Central memory CD4-positive, alpha-beta T cell (primary cell): ENCODE measurements at places on chromosomes 6 and 20.

GRCh38 chr20:59307270-59307669 is 6.9 kb downstream of the EDN3 start:
- no peak for DNase-seq

- DNase-seq = no peak
Measured at GRCh38 chr20:40638414-40638813, 50.6 kb downstream of the MAFB start.

GRCh38 chr20:52405417-52405816 is 213.8 kb upstream of the ZFP64 start:
- peak; percentile 59 for DNase-seq

DNA sequence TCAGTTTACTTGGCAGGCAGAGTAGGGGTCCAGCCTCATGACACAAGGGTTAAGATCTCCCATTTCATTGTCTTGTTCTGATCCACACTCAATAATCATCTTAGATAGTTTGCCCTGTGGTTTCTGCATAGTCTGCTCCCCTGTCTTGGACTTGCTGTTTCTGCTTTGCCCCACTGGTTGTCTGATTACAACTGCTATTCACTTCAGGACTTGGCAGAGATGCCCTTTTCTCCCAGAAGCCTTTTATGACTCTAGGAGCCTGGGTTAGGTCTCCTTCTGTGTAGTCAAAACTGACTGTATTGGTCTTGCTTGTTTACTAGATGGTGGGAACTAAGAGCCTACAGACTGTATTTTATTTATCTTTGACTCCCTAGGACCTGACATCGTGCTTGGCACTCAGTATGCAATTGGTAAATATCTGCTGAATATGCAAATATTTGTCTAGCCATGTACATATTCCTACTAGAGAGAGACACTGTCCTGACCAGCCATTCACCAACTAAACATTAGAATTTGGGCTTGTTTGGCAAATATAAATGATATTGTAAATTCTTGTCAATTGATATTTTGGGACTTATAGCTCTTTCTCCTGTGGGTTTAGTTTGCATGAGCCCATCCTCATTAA is 165.9 kb upstream of the KCNK16 start:
- no peak for DNase-seq

- no peak for DNase-seq
Measured at GRCh38 chr20:57450419-57450818, 59.2 kb downstream of the RBM38 start.

- DNase-seq = no peak
Measured at GRCh38 chr6:110363748-110364147, 5.6 kb upstream of the METTL24 start.

GRCh38 chr20:63890616-63891015 is 4.3 kb upstream of the DNAJC5 start:
- no peak for DNase-seq

GRCh38 chr6:167685654-167686053 is 141.1 kb upstream of the AFDN start:
- no peak for DNase-seq

- DNase-seq = no peak
Measured at GRCh38 chr6:14692208-14692607, 553.7 kb upstream of the JARID2 start.

GRCh38 chr6:124164343-124164742 is 360.7 kb downstream of the NKAIN2 start:
- no peak for DNase-seq

- DNase-seq = no peak
Measured at GRCh38 chr6:66128243-66128642, 421.2 kb upstream of the EYS start.
